ENCODE measurements at places on chromosomes 6 and 20.
A peak's percentile ranks its signal among the peaks of the same experiment; 100 is the strongest.

- no peak for DNase-seq
Observed at GRCh38 chr20:34402461-34402860, 39.4 kb downstream of the ITCH start.

DNA sequence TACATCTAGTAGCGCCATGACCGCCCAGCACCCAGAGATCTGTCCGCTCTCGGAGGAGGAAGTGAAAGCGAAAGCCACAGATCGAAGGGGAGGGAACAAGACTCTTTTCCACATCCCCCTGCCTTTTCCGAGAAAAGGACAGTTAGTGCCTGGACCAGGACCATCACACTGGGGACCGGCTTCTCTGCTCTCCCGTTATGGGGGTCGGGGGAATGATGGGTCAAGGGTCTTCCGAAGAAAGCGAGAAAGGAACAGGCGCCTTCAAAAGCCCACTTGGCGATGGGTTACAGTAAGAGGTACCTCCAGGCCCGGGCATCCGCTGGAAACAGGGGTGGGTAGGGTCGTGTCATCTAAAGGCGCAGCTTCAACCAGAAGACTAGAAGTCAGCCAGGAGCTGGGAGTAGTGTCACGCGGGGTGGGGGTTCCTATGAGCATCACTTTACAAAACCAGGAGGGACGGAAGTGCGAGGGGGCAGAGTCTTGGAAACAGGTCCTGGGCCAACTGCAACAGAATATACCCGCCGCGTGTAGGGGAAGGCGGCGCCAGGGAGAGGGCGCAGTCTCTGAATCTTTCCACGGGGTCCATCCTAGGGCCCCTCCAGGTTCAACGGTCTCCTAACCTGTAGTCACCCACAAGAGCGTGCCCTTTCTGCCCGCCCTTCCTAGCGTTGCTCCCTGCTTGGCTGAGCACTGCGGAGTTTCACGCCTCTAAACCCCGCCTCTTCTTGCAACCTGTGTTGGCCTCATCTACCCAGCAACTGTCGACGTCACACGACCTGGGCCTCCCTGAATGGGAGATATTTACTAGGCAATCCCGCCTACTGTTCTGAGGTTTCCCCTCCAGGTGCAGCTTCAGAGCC, at the start of gene PSMB8:
Gene PSMB8, minus strand, starts transcription at position 69 of the 860 bp plus-strand sequence. Its CDS starts 51 bp downstream, at position 18.
- DNase-seq: peak; percentile 97

DNA sequence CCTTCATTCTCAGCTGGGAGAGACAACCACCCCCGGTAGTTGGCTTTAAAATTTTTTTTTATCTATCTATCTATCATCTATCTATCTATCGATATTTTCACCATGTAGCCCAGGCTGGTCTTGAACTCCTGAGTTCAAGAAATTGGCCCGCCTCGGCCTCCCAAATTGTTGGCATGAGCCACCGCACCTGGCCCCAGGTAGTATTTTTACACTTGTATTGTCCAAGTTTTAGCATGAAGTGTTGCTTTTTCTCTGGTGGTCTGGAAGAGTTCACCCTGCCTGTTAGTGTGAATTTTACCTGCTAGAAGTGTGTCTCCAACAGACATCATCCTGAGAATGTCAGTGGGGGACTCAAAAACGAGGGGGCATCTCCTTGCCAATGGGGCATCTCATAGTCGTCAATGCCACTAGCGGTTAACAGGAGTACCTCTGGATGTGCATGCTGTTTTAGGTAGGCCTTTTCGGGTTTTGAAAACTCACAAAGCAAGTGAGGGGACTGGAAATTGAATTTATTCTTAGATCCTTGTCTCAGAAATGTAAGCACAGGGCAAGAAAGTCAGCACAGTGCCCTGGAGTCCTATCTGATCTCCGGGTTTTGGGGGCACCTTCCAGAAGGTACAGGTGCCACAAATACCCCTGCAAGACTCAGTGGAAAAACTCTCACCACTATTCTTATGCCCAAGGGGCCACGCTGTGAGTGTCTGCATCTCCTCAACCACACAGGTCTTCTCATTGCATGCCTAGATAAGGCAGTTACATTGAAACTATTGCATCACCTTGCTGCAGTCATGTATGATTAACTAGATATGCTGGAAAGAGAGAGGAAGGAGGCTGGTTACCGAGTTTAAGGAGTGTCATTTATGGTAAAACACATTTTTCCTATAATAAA, 37.1 kb downstream of the TNFAIP3 start:
- DNase-seq: peak; percentile 44

DNA sequence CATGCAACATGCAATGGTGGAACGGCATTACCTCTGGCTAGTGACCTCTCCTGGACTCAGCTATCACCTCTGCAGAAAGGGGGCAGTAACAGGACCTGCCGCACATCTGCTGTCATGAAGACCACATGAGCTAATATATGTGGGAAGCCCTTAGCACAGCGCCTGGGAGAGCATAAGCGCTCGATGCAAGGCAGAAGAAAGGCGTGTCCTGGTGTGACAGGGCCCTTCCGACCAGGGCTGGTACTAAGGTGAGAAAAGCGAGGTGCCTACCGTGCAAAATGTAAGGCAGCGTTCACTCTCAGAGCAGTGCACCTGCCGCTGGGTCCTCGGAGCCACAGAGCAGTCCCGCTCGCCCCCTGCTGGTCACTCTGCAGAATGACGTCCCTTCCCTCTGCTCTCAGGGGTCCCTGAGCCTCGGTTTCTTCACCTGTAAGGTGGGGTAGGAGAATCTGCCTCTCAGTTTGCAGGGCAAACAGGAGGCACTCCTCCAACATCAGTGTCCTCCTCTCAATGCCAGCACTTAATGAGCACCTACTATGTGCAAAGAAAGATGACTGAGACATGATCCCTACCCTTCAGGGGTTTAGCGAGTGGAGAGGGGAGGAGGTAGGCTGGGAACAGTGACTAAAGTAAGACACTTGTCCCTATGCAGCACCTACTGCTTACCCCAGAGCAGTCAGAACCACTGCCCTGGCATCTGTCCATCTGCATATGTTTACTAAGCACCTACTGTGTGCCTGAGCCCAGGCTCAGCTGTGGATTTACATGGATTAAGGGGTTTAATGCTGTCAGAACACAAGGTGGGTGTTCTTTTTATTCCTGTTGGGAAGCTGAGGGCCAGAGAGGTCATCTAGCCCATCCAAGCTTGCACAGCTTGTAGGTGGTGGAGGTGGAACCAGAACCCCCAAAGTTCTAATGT, 41.1 kb upstream of the PTGIS start:
- peak; percentile 49 for DNase-seq

DNA sequence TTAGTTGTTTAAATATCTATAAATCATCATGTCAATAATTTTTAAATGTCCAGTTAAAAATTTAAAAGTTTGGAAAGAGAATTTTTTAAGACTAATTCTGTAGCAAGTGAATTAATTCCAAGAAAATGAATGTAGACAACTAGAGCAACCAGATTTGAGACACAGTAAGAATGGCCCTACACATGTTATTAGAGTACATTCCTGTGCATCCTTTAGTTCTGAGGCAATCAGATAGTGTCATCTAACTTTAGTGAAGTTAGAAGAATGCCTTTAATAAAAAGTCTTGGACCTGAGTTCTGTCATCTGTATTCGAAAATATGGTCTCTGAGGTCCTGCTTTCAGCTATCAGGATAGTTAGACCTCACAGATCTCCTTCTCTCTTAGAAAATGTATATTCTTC, 63.7 kb downstream of the HIVEP2 start:
- DNase-seq: no peak

DNA sequence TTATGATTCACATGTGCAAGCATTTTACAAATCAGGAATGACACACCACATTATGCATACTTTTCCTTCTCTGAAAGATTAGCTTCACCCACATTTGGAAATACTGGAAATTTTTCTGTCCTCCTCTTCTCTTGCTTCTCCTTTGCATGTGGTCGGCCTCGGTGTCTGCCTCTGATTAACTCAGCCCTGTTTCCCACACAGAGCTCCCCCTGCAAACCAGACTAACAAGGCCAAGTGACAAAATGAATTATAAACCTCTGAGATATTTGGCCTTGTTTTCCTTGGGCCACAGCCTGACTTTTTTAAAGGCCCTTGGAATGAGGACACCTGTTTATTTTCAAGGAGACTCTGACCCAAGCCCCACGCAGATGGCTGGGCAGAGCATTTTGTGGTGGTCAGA, 9.0 kb upstream of the CCN6 start:
- no peak for DNase-seq

GRCh38 chr6:26401987-26402658, at the start of gene BTN3A1:
TSS of gene BTN3A1 (plus strand) at chr6:26402275. CDS start at chr6:26405564, 3,289 bp downstream.
- peak; percentile 88 for DNase-seq

GRCh38 chr6:26607434-26608230, 10.9 kb downstream of the ABT1 start:
- DNase-seq: peak; percentile 53

DNA sequence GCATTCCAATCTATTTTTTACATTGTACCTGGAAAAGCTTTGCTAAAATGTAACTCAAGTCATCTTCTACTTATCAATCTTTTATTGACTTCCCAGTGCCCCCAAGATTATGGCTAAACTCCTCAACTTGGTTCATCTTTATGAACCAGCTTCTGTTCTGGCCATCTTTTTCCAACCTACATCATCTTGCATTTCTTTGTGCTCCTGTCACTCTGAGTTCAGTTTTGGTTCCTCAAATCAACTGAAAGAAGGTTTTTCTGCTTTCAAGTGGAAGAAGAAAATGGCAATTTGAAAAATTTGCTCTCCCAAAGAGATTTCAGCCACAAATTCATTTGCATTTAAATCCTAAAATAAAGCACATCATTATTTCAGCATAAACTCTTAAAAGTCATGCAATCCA, 41.8 kb downstream of the GPX5 start:
- DNase-seq: no peak

DNA sequence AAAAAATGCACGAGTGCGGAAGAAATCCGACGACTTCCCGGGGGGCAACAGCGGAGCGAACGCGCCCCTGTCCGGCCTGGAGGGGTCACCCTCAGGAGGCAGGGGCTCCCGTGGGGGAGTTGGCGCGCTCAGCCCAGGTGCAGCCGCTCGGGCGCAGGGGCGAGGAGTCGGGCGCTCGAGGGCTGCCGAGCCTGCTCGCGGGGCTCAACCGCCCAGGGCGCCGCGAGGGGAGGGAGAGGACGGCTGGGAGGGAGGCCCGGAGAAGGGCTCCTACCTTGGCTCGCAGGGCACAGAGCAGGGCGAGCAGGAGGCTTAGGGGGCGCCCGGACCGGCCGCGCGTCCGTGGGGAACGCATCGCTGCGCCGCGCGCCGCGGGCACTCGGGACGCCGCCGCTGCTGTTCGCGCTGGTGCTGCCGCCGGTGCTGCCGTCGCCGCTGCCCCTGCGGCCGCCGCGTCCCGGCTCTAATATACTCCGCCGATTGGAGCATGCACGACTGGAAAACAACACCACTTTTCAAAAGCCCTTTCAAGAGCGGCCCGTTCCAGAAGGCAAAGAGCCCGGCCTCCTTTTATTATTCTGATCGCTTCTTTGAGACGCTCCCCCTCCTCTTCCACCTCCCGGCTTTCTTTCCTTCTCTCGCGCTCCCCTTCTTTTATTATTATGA, 490 bp downstream of the JAG1 start:
- peak; percentile 36 for DNase-seq

DNA sequence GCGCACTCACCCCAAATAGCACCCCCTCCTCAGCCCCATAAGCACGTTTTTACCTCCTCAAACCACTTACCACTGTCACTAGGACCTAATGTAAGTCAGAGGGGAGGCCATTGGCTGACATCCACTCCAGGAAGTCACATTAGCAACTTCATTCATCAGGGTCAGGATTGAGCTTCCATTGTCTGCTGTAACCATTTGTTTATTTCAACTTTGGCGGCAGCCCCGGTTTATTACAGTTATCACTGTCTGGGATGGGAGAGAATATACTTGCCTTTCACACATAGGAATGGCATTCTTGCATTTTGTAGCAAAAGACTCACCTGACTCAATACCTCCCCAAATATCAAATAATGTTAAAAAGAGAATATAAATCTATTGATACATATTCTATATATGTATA, 38.3 kb downstream of the MAFB start:
- DNase-seq: no peak

GRCh38 chr6:148304976-148305375, 37.7 kb upstream of the SASH1 start:
- no peak for DNase-seq

DNA sequence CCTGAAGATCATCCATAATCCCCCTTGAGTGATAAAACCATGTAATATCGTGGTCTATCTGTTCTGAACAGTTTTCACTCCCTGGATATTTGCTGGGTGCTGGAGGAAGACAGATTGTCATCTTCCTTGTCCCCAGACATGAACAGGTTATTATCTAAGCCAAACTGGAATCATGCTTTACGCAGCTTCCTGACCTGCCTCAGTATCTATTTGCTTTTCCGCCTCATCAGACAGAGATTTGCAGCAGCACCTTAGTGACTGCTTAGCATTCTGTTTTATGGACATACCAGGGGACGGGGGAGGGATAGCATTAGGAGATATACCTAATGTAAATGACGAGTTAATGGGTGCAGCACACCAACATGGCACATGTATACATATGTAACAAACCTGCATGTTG, 124.6 kb downstream of the SLC23A2 start:
- DNase-seq: no peak

GRCh38 chr20:59031564-59032022, 542 bp downstream of the ATP5F1E start:
- DNase-seq: no peak

DNA sequence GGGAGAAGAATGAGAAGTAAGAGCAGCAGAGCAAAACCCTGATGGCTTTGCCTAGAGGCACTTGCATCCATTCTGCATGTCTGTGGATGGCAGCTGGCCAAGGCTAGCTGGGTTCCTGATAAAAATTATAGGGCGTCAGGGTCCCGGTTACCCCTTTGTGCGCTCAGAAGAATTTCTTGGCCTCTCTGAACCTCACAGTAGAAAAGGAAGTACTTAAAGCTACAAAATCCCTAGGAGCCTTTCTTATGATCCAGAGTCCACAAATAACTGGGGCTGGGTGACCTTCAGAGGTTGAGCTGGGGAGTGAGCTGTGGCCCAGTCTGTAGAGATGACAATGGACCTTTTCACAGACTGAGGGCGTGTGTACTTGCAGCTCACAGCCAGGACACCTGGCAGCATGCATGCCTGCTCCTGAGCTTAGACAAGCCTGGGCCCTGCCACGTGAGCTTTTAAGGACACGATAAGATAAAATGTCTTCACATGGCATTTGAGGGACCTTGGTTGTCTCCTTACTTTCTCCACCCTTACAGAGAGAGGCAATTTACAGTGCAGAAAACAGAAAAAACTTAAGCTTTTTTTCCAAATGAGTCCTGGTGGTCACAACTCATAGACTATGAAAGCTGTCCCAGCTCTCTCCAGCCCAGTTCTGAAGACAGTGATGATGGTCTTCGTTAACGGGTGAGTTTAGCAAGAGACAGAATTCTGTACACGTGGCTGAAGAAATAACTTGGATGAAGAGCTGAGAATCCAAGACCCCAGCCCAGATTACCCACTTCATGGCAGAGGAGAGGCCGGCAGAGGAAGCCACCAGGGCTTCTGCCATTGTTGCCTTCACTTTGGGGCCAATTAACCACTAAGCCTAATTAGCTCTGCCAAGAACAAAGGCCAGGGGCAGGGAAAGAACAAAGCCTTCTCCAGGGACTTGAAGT, 50.3 kb downstream of the FOXA2 start:
- no peak for DNase-seq

GRCh38 chr20:5402903-5403531, 86.3 kb upstream of the PROKR2 start:
- DNase-seq: peak; percentile 45
